GM23338 (cell line): ENCODE measurements at places on chromosomes 3 and 15. TPM values are rescaled to one million over a fixed set of nuclear protein-coding genes. Genes with fewer than 3 reads are reported as not detected.

Gene CFAP100
- total RNA-seq = 0.07 TPM in 1 of 2 replicates, not detected in the other

Gene GOLGA6D
- 1.0 and 2.1 TPM in 2 replicates for total RNA-seq

Gene GP9
- not detected in 2 replicates for total RNA-seq

Gene WDR93
- 0.14 TPM in 1 of 2 replicates, not detected in the other for total RNA-seq

DNA sequence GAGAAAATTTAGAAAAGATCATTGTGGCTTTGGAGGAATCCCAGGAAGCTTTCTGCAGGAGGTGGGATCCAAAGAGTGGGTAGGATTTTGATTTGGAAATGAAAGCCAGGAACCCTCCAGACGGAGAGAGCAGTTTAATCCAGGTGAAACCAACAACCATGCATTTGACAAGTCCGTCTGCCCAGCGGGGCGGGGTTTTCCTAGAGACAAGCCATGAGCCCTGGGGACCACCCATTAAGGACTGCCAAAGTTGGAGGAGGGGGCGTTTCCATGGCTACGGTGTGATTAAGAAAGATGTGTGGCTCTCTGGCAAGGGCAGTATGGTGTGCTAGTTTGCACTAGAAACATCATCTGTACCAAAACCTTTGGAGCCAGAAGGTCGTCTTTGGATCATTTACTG is 53.4 kb downstream of the SRGAP3 start:
- no peaks in the 10 kb centered on the region for H3K36me3 ChIP-seq
- H3K4me1 ChIP-seq = peaks cover 36% of the 10 kb centered on the region
- no peak overlapping the region for H3K4me3 ChIP-seq
- H3K27me3 ChIP-seq = no peaks in the 10 kb centered on the region

GRCh38 chr3:28210968-28211713 is 30.3 kb upstream of the CMC1 start:
- no peaks in the 10 kb centered on the region for H3K36me3 ChIP-seq
- DNase-seq = no peak
- H3K4me3 ChIP-seq = no peak overlapping the region
- no peaks in the 10 kb centered on the region for H3K4me1 ChIP-seq

- no peak for DNase-seq
- no peak overlapping the region for H3K27ac ChIP-seq
- no peaks in the 10 kb centered on the region for H3K36me3 ChIP-seq
- no peaks in the 10 kb centered on the region for H3K27me3 ChIP-seq
- no peak overlapping the region for H3K4me3 ChIP-seq
Observed at GRCh38 chr15:70920981-70921696, 28.5 kb downstream of the LRRC49 start.

GRCh38 chr3:63912768-63913588 is 795 bp upstream of the SCAANT1 start:
- peak overlapping the region; percentile 40; the same call in 1 of the 2 replicates for H3K27ac ChIP-seq
- peaks cover 17% of the 10 kb centered on the region for H3K27me3 ChIP-seq
- peaks cover 5% of the 10 kb centered on the region for H3K4me1 ChIP-seq
- H3K36me3 ChIP-seq = no peaks in the 10 kb centered on the region
- DNase-seq = peak; percentile 75
